ENCODE measurements at places on chromosomes 11 and 22. TPM values are rescaled to one million over a fixed set of nuclear protein-coding genes. Genes with fewer than 3 reads are reported as not detected.

The ADORA2A gene
- total RNA-seq: 4.3 TPM

The SCN4B gene
- 7.9 TPM for total RNA-seq

The DYNC2H1 gene
- total RNA-seq: 46.2 TPM

The SMC1B gene
- total RNA-seq: not detected

The KCNQ1 gene
- total RNA-seq: 3.6 TPM

The ADAMTS8 gene
- 0.32 TPM for total RNA-seq

The MMP7 gene
- 1,213 TPM for total RNA-seq

The MRPL21 gene
- 51.7 TPM for total RNA-seq

GRCh38 chr22:44273175-44273574 lies 39.6 kb downstream of the SHISAL1 start:
- no peak for DNase-seq

GRCh38 chr11:85989746-85990145 lies 79.1 kb downstream of the PICALM start:
- no peak for DNase-seq
